ENCODE measurements at places on chromosomes 6 and 20. TPM values are rescaled to one million over a fixed set of nuclear protein-coding genes. Genes with fewer than 3 reads are reported as not detected.
A peak's percentile ranks its signal among the peaks of the same experiment; 100 is the strongest.

DNA sequence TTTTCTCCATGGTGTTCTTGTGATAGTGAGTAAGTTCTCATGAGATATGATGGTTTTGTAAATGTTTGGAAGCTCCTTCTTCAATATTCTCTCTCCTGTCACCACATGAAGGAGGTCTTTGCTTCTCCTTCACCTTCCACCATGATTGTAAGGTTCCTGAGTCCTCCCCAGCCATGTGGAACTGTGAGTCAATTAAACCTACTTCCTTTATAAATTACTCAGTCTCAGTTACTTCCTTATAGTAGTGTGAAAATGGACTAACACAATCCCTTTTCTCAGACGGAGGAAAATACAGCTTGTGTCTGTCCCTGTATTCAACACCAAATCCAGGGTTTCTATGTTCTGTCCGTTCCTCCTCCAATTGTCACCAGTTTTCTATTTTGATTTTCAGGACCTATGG lies 181.0 kb downstream of the ALDH8A1 start:
- no peak overlapping the region for H3K27ac ChIP-seq
- no peaks in the 10 kb centered on the region for H3K4me1 ChIP-seq
- no peak overlapping the region for H3K4me3 ChIP-seq

DNA sequence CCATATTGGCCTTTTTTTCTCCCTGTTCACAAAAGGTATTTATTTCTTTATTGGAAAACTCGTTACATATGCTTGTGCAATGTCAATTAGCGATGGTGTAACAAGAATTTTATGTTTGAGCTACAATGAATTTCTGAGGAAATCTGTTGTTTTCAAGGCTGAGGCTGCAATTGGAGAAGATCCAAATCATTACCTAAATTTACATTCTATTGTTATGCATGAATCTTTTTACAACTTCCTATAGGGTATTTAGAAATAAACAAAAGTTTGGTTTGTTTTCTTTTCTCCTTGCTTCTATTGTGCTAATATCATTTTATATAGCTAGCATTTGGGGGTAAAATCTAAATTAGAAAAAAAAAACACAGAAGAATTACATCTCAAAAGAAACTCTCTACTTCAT lies 34.7 kb upstream of the NKAIN2 start:
- no peak overlapping the region for H3K4me3 ChIP-seq
- DNase-seq, result no peak
- H3K4me1 ChIP-seq, result no peaks in the 10 kb centered on the region
- H3K27ac ChIP-seq, result no peak overlapping the region
- H3K27me3 ChIP-seq, result no peaks in the 10 kb centered on the region

DNA sequence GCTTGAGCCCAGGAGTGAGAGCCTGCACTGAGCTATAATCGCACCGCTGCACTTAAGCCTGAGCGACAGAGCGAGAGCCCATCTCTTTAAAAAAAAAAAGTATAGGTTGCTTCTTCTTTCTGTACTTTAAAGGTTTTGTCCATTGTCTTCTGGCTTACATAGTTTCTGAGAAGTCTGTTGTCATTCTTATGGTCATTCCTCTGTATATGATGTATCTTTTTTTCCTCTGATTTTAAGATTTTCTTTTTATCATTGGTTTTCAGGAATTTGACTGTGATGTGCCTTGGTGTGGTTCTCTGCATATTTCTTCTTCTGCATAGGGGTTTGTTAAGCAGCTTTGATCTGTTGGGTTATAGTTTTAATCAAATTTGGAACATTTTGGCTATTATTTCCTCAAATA lies 29.1 kb downstream of the QRSL1 start:
- no peak overlapping the region for H3K27ac ChIP-seq
- no peaks in the 10 kb centered on the region for H3K27me3 ChIP-seq
- H3K4me1 ChIP-seq, result no peaks in the 10 kb centered on the region

The CTCFL gene
- not detected for total RNA-seq

The STX16 gene
- total RNA-seq, result 35.4 TPM

DNA sequence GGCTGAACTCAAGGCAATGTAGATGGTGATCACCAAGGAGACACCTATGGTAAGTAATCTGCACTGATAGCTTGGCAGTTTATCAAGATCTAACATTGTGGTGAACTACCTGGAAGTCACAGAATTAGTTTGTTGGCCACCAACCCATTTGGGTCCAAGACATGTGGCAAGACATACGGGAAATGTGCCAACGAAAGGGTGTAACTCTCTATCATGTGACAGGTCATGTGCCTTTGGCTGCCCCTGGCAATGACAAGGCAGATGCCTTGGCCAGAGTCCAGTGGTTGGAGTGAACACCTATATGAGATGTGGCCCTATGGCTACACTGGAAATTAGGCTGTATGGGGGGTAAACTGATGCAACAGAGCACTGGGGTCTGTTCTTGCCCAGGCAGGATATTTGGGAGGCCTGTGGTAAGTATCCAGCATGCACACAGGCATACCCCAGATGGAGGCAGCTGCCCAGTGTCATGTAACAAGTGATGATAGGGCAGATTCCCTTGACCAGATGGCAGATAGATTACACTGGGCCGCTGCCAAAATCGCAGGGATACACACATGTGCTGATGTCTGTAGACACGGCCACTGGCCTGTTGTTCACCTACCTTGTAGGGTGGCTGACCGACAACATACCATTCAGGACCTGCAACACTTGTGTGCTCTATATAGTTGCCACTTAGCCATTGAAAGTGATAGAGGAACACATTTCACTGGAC lies 35.5 kb upstream of the HSF2 start:
- no peaks in the 10 kb centered on the region for H3K27me3 ChIP-seq
- H3K4me3 ChIP-seq, result no peak overlapping the region
- H3K4me1 ChIP-seq, result no peaks in the 10 kb centered on the region
- no peaks in the 10 kb centered on the region for H3K36me3 ChIP-seq

DNA sequence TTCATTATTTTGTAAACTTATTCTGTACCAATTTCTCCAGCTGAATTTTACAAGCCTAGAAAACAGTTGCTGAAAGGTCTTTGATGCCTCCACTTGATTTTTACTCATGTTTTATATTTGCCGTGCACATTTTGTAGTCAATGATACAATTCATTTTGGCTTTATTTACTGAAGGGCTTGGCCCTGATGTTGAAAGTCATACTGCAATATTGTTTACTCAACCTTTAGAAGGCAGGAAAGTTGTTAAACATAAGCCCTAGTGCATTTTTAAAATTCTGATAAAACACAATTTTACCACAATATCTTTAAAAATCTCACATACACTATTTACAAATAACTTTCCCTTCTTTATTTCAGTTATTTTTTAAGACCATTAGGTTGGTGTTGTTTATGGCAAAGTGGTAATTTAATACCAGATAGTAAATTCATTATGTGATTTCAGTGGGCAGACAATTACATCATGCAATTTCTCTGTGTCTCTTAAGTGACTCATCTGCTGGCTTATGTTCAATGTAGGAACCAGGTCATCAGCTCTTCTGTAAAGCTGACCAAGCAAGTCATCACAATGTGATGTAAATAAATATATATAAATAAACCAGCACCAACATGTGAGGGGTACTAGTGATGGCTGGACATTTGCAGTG lies 121.1 kb upstream of the SLC35B3 start:
- DNase-seq, result no peak
- no peaks in the 10 kb centered on the region for H3K36me3 ChIP-seq
- H3K27me3 ChIP-seq, result no peaks in the 10 kb centered on the region
- no peaks in the 10 kb centered on the region for H3K4me1 ChIP-seq
- no peak overlapping the region for H3K27ac ChIP-seq

The SLC35B2 gene
- total RNA-seq, result 34.4 TPM

DNA sequence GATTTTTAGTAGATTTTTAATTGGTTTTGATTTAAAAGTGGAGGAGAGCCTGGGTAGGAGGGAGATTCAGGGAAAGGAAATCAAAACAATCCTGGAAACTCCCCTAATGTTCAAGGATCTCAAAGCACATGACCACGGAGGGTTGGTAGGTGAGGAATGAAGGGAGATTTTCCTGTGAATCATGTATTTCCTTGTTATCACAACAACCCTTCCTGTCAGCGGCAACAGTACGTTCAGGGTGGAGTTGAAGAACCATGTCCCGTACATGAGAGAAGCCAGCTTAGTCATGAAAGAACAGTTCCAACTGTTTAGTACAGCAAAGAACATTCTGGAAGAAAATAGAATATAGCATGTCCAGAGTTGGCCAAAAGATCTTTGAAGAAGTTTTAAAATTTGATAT lies 79.4 kb upstream of the SCAF8 start:
- DNase-seq, result no peak
- peak overlapping the region; percentile 59 for H3K27ac ChIP-seq
- H3K36me3 ChIP-seq, result no peaks in the 10 kb centered on the region
- H3K27me3 ChIP-seq, result no peaks in the 10 kb centered on the region
- H3K4me1 ChIP-seq, result peaks cover 13% of the 10 kb centered on the region
- no peak overlapping the region for H3K4me3 ChIP-seq

DNA sequence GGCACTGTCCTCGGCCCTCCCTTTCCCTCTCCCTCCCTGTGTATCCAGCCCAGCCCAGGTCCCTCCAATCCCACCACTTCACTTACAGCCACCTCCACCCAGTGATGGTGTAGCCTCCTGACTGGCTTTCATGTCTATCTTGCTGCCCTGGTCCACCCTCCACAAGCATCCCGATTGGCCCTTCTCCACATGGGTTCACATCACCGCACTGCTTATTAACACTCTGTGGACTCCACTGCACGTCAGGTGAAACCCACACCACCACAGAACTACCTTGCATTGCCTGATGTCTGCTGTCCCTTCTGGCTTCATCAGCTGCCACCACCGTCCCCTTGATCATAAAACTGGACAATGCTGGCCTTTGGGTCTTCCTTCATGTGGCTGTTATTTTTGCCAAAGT lies 220.4 kb upstream of the ARID1B start:
- DNase-seq, result no peak
- H3K36me3 ChIP-seq, result no peaks in the 10 kb centered on the region
- peaks cover 6% of the 10 kb centered on the region for H3K4me1 ChIP-seq
- H3K27ac ChIP-seq, result no peak overlapping the region
- H3K27me3 ChIP-seq, result no peaks in the 10 kb centered on the region

The GPR6 gene
- total RNA-seq, result not detected

DNA sequence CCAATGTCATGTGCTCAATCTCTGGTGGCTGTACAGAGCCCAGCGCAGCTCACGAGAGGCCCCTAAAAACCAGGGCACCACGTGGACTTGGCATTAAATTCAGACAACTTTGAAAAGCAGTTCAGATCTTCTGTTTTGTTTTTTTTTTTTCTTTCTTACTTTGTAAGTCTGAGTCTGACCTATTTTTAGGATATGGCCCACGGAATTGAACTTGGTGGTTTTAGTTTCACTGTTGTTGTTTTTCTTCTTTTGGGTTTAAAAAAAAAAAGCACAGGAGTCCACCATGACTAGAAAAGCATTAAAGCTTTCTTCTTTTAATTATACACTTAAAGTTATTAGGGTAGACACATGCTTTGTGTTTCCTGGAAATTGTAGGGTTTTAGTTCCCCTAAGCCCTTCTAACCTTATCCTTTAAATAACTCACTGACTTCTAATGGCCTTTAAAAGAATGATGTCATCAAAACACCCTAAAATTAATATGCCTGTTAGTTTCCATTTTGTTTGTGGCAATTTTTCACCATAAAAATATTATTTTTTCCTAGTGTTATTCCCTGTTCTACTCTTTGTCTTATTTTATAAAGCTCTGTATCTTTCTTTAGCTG lies 48.5 kb upstream of the CCN2 start:
- no peak for DNase-seq
- no peaks in the 10 kb centered on the region for H3K4me1 ChIP-seq
- H3K4me3 ChIP-seq, result no peak overlapping the region
- no peak overlapping the region for H3K27ac ChIP-seq
- no peaks in the 10 kb centered on the region for H3K27me3 ChIP-seq

GRCh38 chr20:6053776-6054688 lies at the start of gene LRRN4:
Gene LRRN4 (minus strand): TSS chr20:6054060. CDS start chr20:6052799, 1,261 bp downstream.
- peaks cover 27% of the 10 kb centered on the region for H3K4me1 ChIP-seq
- H3K27ac ChIP-seq, result no peak within 1 kb of the TSS
- H3K36me3 ChIP-seq, result no peaks in the 10 kb centered on the region
- DNase-seq, result no peak
- no peaks in the 10 kb centered on the region for H3K27me3 ChIP-seq

- DNase-seq, result no peak
- H3K36me3 ChIP-seq, result no peaks in the 10 kb centered on the region
- H3K27me3 ChIP-seq, result no peaks in the 10 kb centered on the region
- peaks cover 22% of the 10 kb centered on the region for H3K4me1 ChIP-seq
Observed at GRCh38 chr20:49712118-49712517, 1.6 kb downstream of the B4GALT5 start.

The NUDT3 gene
- total RNA-seq, result 20.9 TPM

- DNase-seq, result no peak
- H3K27ac ChIP-seq, result no peak overlapping the region
- no peaks in the 10 kb centered on the region for H3K4me1 ChIP-seq
- H3K36me3 ChIP-seq, result no peaks in the 10 kb centered on the region
Observed at GRCh38 chr6:90440586-90441283, 144.1 kb upstream of the BACH2 start.

The IL20RA gene
- total RNA-seq, result 20.7 TPM

DNA sequence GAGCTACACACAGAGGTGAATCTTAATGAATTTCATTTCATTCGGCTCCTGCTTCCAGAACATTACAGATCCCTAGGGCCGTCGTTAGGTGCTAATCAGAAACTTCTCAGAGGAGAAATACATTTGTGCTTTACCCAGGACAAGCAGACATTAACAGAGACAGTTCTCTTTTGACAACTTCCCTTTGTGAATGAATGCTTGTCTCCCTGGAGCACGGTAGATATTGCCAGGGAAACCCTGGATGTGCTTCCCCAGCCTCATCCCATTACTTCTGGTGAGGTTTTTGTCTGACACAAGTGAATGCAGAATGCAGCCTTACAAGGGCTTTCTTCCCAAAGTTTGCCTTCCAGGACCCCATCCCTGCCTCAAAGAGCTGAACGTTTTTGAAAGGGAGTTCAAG lies 105.4 kb downstream of the SYNDIG1 start:
- H3K4me3 ChIP-seq, result no peak overlapping the region
- H3K4me1 ChIP-seq, result no peaks in the 10 kb centered on the region
- no peak for DNase-seq
- no peaks in the 10 kb centered on the region for H3K27me3 ChIP-seq
- no peak overlapping the region for H3K27ac ChIP-seq
- no peaks in the 10 kb centered on the region for H3K36me3 ChIP-seq

The TRIM15 gene
- not detected for total RNA-seq

The ZNFX1 gene
- total RNA-seq, result 12.8 TPM

- no peak for DNase-seq
- H3K4me3 ChIP-seq, result no peak overlapping the region
- H3K27ac ChIP-seq, result no peak overlapping the region
- no peaks in the 10 kb centered on the region for H3K36me3 ChIP-seq
- peaks cover 22% of the 10 kb centered on the region for H3K27me3 ChIP-seq
Observed at GRCh38 chr20:49356676-49357075, 78.8 kb upstream of the ZNFX1 start.
